Fibroblast of the conjunctiva (primary cell): ENCODE measurements at places on chromosomes 5 and 9.
A peak's percentile ranks its signal among the peaks of the same experiment; 100 is the strongest.

GRCh38 chr5:117357886-117358285 is 783.3 kb upstream of the SEMA6A start:
- no peak for DNase-seq

DNA sequence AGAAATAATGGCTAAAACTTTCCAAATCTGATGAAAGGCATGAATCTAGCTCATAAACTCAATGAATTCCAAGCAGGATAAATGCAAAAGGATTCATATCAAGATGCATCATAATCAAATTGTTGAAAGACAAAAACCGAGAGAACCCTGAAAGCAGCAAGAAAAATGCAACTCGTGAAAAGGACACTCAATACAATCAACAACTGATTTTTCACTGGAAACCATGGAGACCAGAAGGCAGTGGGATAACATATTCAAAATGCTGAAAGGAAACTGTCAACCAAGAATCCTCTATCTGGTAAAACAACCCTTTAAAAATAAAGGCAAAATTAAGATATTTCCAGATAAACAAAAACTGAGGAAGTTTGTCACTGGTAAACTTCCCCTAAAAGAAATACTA is 9.5 kb downstream of the FBXL17 start:
- no peak for DNase-seq

DNA sequence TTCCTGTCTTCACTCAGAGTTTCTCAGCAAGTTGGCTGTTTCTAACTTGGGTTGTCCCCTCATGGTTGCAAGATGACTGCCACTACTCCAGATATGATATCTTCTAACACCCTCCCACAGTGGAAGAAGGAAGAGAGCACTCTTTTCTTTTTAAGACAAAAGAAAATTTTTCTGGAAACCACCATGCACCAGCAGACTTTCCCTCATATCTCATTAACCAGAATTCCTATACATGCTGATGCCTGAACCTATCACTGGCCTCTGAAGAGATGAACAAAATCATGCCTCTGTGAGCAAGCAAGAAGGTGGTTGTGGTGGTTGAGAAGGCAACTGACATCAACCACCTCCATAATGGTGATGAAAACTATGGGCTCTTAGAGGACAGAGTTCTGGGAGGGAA is 56.8 kb downstream of the FEM1C start:
- DNase-seq: no peak

- DNase-seq: no peak
Measured at GRCh38 chr5:178432421-178433272, 157.5 kb downstream of the COL23A1 start.

DNA sequence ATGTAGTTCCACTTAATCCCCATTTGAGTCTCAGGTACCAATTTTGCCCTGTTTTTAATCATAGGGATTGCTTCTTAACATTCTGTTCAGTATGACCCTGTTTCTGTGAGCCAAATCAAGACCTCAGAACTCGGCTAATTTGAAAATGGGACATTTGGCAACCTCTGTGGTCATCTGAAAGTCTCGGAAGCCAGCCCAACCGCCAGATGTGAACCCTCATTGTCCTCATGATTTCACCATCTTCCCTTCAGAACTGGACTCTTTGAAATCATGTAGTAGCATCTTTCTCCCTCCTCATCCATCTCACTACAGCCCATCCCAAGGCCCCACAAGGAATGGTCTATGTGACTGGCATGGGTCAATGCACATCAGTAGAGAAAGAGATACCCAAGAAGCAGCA is 88.9 kb downstream of the S1PR3 start:
- DNase-seq: peak; percentile 12

DNA sequence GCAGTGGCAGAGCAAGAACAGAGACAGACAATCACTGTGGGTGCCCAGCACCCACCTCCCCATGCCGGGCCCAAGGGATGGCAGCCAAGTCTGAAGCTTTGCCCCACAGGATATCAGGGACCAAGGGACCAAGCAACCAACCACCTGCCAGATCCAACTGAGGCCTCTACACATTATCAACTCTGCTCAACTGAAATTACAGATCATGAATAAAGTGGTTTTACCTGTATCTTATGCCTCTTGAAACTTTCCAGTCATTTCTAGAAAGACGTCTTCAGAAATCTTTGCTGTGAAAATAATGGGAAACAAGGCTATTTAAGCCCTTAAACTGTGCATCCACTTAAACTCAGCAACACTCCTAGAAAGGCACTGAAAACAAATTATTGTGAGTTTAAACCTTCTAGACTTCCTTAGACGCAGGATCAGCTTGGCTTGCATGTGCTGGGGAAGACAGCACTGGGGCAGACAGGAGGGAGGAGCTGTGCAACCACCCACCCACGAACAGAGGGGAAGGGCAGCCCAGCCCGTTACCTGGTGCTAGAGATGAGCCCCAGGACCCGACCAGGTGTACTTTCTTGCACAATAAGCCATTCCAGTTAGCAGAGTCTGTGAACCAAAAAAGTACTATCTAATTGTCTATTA is 80.0 kb downstream of the SEMA4D start:
- DNase-seq: no peak

DNA sequence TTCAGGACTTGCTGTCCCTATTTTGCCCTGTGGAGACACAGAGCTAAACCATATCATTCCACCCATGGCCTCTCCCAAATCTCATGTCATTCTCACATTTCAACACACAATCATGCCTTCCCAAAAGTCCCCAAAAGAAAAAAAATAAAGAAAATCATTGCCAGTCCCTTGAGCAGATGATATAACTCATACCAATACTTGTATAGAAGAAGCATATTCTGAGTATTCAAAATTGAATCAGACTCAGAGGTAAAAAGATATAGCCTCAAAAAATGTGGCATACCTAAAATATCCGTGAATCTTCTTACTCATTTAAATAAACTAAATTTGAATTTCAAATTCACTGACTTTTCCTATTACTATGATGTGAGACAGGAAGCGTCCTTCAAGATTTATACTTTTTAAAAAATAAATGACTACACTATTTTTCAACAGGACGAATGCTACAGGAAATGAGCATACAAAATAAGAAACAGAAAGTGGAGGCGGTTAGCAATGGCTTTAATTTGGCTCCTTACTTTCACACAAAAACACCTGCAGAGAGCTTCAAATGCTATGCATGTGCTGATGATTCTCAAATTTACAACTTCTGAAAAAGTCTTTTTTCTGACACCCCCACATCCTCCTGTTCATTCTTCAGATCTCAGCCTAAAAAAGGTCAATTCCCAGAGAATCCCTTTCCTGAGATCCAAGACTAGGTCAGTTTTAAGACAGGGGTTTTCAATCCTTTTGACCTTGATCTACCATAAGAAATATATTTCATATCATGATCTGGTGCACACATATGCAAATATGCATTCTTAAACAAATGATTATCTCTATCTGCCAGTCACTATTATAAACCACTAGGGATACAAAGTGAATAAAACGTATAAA is 39.6 kb upstream of the DMXL1 start:
- no peak for DNase-seq

- DNase-seq: no peak
Measured at GRCh38 chr5:6961837-6962635, 248.8 kb downstream of the TENT4A start.
